ENCODE measurements at places on chromosomes 4 and X. TPM values are rescaled to one million over a fixed set of nuclear protein-coding genes. Genes with fewer than 3 reads are reported as not detected.

DNA sequence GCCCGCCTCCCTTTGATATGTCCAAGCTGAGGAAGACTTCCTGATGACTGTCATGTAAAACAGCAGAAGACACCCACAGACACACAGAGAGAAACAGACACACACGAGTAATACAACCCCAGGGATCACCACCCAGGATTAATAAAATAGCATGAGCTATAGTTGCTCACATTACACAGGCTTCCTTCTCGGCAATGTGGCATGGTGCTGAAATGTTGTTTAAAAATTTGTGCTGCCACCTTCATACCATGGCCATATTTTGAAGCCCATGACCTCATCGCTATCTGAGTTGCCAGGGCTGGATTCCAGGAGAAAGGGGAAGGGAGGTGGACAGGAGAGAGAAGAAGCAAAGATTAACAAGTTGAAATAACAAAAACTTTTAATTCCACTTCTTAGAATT lies 111.7 kb downstream of the SYNPO2 start:
- no peaks in the 10 kb centered on the region for H3K27me3 ChIP-seq
- H3K36me3 ChIP-seq = no peaks in the 10 kb centered on the region
- H3K4me1 ChIP-seq = peaks cover 45% of the 10 kb centered on the region
- peak; percentile 54 for DNase-seq

DNA sequence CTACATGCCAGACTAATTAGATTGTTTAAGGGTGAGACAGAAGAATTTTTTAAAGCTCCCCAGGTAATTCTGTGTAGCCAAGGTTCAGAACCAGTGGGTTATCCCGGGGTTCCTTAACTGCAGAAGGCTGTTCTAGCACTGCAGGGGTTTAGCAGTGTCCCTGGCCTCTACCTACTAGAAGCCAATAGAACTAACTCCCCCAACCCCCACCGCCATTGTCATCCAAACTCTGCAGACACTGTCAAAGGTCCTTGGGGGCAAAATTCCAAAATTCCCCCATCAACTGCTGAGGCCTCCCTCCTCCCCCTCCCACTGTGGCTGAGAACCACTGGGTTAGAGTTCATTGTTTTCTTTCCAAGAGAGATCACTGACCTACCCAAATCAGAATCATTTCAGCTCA lies 66.4 kb downstream of the MOSPD2 start:
- no peaks in the 10 kb centered on the region for H3K27me3 ChIP-seq
- no peak overlapping the region for H3K27ac ChIP-seq
- no peak for DNase-seq
- no peaks in the 10 kb centered on the region for H3K36me3 ChIP-seq

PARM1 gene
- 130 TPM for total RNA-seq

DNA sequence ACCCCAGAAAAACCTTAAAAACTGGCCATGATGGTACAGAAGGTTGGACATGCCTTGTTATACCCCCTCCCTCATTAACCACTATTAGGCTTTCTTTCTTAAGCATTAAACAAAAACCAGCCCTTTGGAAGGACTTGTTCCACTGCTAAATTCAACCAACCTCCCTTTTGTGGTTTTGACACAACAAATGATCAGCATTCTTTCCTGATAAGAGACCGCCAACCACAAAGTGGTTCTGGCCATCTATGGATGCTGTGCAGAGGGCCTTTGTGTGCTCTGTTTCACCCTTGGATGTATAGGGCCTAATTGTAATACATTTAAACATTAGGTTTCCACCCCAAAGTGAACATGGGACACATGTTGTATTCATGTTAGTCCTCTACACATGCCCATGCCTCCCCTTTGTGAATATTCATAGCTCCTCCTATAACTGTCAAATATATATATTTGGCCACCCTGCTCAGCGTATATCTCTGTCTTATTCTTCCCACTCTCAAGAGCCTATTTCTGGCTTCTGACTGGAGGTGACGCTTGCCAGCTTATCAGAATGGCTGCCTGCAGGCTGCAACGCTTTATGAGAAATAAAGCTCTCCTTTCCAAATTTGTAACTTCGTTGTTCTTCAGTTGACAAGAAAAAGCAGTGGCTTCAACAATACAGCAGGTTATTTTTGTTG lies 126.6 kb downstream of the NPNT start:
- no peak for DNase-seq
- no peaks in the 10 kb centered on the region for H3K27me3 ChIP-seq
- no peak overlapping the region for H3K4me3 ChIP-seq
- H3K36me3 ChIP-seq = no peaks in the 10 kb centered on the region

PLAC8 gene
- not detected for total RNA-seq

XG gene
- total RNA-seq = 0.52 TPM

GRCh38 chr4:1401409-1402020 lies 4.7 kb downstream of the NKX1-1 start:
- no peak for DNase-seq
- peaks cover 4% of the 10 kb centered on the region for H3K4me1 ChIP-seq
- H3K27ac ChIP-seq = no peak overlapping the region
- no peak overlapping the region for H3K4me3 ChIP-seq

- no peak for DNase-seq
- no peaks in the 10 kb centered on the region for H3K36me3 ChIP-seq
- no peaks in the 10 kb centered on the region for H3K4me1 ChIP-seq
These were observed 34.2 kb downstream of the ARSD start for GRCh38 chrX:2894885-2895292.

- no peaks in the 10 kb centered on the region for H3K27me3 ChIP-seq
- H3K36me3 ChIP-seq = no peaks in the 10 kb centered on the region
- H3K4me3 ChIP-seq = no peak overlapping the region
- no peak for DNase-seq
These were observed 129.1 kb upstream of the STIM2 start for GRCh38 chr4:26731351-26732035.

DNA sequence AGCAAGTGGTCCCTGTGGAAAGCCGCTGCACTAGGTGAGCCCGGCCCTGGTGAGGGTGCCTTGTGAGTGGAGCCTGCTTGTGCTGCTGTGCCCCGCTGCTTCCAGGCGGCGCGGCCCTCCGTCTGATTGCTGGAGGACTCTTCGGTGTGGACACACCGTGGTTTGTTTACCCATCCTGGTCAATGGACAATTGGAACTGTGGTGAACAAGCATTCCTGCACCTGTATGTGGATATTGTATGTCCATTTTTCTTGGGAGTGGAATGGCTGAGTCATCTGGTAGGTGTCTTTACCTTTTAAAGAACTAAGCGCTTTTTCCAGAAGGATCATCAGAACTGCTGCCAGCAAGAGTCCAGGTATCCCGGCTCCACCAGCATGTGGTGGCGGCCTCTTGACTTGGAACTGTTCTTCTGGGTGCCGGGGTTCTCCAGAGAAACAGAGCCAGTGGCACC lies 15.6 kb downstream of the MAEA start:
- no peak overlapping the region for H3K4me3 ChIP-seq
- H3K4me1 ChIP-seq = peaks cover 4% of the 10 kb centered on the region
- peak; percentile 28 for DNase-seq
- H3K36me3 ChIP-seq = peaks cover 20% of the 10 kb centered on the region

DNA sequence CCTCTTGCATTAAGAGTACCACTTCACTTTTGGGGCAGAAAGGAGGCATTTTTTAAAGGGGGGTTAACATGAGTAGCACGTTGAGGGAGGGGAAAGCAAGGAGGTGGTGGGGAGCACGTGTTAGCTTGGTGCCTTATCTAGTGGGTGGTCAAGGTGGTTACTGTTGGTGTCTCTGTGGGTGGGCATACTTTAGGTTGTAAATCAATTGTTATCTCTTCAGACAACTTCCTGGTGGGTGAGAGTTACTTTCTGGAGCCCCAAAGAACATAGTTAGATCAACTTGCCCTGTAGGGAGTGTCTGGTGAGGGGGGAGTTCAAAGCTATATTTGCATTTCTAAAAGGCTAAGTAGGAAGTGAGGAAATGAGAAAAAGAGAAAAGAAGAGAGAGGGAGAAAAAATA lies 297.7 kb upstream of the CLNK start:
- H3K4me1 ChIP-seq = no peaks in the 10 kb centered on the region
- no peak overlapping the region for H3K4me3 ChIP-seq
- DNase-seq = no peak
- no peaks in the 10 kb centered on the region for H3K27me3 ChIP-seq
- no peak overlapping the region for H3K27ac ChIP-seq
- no peaks in the 10 kb centered on the region for H3K36me3 ChIP-seq

DNA sequence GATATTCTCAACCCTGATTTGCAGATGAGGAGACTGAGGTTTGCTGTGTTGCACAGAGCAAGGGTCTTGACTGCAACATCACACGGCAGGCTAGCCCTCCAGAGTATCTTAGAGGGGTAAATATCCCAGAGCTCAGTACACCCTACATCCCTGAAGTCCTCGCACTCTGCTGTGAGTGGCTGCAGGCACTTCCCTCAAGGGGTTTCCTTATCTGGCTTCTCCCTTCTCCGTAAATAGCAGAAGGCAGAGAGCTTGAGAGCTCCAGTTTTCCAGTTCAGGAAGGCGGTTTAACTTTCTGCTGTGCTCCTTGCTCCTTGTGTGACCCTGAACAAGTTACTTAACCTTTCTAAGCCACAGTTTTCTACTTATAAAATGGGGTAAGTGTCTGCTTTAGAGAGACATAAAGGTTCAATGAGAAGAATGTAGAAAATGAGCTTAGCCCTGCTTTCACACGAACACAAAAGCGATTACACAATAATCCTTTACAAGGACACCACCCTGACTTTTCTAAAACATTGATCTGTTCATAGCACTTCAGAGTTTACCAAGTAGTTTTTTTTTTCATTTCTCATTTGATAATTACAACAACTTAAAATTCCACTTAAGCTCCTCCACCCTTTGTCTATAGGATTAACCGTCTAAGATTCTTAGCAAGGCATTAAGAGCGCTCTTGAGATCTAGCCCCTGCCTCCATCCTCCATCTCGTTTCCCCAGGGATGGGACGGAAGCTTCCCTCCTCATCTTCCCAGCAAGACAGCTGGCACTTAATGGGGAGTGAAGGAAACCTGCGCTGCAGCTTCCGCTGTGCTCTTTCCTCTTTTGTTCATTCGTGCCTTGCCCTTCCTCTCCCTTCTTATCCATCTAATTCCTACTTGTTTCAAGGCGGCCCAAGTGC lies 68.4 kb downstream of the TAPT1 start:
- H3K4me1 ChIP-seq = peaks cover 25% of the 10 kb centered on the region
- DNase-seq = no peak
- H3K36me3 ChIP-seq = no peaks in the 10 kb centered on the region
- H3K27ac ChIP-seq = no peak overlapping the region
- no peaks in the 10 kb centered on the region for H3K27me3 ChIP-seq

GRCh38 chr4:138761638-138762220 lies 253.9 kb upstream of the NOCT start:
- H3K27me3 ChIP-seq = no peaks in the 10 kb centered on the region
- no peaks in the 10 kb centered on the region for H3K4me1 ChIP-seq
- H3K27ac ChIP-seq = no peak overlapping the region
- no peak overlapping the region for H3K4me3 ChIP-seq

FAM114A1 gene
- 25.5 TPM for total RNA-seq

DNA sequence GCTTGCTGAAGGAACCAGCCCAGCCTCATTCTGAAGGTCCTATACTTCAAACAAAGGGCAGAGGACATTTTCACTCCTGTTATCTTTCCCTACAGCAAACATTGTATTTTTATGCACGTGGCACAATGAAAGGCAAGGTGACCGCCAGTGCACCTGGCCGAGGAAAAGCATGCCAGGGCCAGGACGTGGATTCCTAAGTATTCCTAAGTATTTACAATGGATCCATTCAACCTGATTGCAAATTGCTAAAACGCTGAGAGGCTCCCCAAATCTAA lies 127.9 kb upstream of the FTHL17 start:
- H3K27ac ChIP-seq = no peak overlapping the region
- H3K27me3 ChIP-seq = no peaks in the 10 kb centered on the region
- no peak overlapping the region for H3K4me3 ChIP-seq
- H3K4me1 ChIP-seq = no peaks in the 10 kb centered on the region
- H3K36me3 ChIP-seq = peaks cover 44% of the 10 kb centered on the region

DNA sequence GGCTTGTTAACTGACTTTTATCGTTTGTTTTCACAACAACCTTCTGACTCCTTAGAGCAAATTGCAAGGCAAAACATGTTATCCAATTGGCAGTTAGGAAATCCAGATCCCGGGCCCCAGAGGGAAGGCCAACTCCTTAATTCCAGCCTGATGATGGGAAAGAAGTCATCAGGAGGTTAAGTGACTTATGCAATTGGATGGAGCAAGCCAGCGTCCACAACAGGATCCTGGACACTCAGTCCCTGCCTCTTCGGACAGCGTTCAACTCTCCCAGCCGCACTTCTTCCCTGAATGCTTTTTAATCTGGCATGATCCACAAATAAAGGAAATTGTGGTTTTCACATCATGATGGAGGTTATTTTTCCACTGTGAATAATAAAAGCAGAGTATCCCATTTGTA lies 310.1 kb downstream of the RAB28 start:
- peak; percentile 49 for DNase-seq
- no peak overlapping the region for H3K4me3 ChIP-seq
- no peak overlapping the region for H3K27ac ChIP-seq
- no peaks in the 10 kb centered on the region for H3K27me3 ChIP-seq
- H3K4me1 ChIP-seq = no peaks in the 10 kb centered on the region
- H3K36me3 ChIP-seq = no peaks in the 10 kb centered on the region

PABPC4L gene
- 0.69 TPM for total RNA-seq

DNA sequence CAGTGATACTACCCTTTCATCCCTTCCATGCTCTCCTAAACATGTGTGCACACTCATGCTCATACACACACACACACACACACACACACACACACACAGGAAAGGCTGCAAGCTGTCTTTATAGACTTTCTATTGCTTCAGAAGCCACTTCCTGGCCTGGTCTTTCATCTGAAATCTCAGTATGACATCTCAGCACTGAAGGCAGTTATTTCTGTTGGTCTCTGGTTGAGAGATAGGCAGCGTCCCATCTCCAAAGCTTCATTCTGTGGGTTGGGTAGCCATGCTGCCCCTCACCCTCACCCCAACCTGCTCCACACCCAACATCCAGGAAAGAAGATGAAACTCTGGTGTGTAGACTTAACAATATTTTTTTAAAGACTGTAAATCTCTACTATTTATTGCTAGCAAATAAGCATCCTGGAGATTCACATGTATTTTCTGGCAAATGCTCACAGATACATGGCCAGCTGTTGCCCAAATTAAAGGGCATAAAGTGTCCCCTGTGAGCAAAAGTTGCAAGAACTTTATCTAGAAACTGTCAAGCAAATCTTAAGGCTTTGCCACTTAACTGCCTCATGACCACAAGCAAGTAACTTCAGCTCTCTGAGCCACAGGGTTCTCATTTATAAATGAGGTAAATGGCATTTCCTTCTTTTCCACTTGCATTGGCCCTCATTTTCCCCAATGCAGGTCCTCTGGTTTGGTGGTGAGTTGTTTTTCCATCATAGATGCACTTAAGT lies 189.8 kb upstream of the AFF2 start:
- no peaks in the 10 kb centered on the region for H3K4me1 ChIP-seq
- no peak for DNase-seq
- H3K27me3 ChIP-seq = no peaks in the 10 kb centered on the region
- H3K27ac ChIP-seq = no peak overlapping the region
- H3K36me3 ChIP-seq = no peaks in the 10 kb centered on the region

DNA sequence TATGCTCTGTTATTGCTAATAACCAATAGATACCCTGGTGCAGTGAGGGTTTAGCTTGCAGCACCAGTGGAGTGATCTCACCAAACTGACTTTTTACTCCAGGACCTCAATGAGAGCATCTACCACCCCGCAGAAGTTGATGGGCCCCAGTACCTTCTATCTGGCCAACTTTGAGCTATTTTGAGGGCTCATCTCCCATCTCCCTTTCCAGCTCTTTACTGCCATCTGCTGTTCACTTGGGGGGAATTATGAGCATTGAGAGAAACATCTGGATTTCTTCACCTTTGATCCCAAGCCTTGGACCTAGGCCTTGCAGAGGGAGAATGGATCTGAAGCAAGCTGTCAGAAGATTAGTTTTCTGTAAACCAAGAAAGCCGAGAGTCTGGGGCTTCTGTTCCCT lies 143.6 kb downstream of the TMEM164 start:
- H3K27me3 ChIP-seq = no peaks in the 10 kb centered on the region
- H3K4me3 ChIP-seq = no peak overlapping the region
- H3K4me1 ChIP-seq = peaks cover 17% of the 10 kb centered on the region
- H3K36me3 ChIP-seq = peaks cover 12% of the 10 kb centered on the region
- DNase-seq = no peak
